Stimulated activated CD4-positive, alpha-beta T cell treated with anti-CD3 and anti-CD28 coated beads, Interleukin-1b, Interleukin-23, amount 100 ng/mL, for 4 hours (primary cell): ENCODE measurements at places on chromosomes 16 and 17.

GRCh38 chr17:4389079-4389478 lies 22.6 kb upstream of the UBE2G1 start:
- DNase-seq, result no peak

DNA sequence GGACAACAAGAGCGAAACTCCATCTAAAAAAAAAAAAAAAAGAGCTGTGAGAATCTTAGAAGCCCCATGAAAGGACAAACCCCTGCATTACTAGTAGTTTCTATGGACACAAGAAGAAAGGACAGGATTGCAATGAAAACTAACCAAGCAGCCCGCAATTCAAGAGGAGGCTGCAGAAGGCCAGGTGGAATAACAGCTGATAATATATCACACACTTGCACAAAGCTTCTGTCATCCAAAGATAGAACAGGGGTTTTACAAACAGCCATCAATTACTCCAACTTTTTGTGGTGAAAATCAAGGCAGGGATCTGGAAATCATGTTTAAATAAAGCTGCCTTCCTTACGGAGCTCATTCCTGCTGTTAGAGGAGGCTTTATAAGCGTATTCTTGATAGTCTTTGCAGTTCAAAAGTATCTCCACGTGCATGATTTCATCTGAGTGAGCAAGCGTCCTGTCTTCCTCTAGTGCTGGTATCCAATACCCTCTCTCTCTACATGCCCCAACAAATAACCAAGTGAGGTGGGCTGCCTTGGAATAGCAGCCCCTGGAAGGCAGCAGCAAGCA lies 23.1 kb upstream of the TMEM94 start:
- no peak for DNase-seq

DNA sequence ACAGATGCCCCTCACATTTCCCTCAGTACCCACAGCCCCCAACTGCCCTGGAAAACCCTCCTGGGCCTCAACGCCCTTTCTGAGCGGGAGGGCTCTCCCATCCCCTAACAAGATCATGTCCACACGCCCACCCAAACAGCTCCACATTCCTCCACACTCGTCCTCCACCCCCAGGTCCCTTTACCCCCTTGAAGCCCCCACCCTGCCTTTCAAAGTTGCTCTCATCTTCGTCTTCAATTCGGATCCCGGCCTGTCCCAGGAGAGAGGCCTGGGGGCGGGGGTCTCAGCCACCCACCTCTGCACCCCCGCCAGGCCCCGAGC lies 14.3 kb downstream of the HOXB4 start:
- no peak for DNase-seq

DNA sequence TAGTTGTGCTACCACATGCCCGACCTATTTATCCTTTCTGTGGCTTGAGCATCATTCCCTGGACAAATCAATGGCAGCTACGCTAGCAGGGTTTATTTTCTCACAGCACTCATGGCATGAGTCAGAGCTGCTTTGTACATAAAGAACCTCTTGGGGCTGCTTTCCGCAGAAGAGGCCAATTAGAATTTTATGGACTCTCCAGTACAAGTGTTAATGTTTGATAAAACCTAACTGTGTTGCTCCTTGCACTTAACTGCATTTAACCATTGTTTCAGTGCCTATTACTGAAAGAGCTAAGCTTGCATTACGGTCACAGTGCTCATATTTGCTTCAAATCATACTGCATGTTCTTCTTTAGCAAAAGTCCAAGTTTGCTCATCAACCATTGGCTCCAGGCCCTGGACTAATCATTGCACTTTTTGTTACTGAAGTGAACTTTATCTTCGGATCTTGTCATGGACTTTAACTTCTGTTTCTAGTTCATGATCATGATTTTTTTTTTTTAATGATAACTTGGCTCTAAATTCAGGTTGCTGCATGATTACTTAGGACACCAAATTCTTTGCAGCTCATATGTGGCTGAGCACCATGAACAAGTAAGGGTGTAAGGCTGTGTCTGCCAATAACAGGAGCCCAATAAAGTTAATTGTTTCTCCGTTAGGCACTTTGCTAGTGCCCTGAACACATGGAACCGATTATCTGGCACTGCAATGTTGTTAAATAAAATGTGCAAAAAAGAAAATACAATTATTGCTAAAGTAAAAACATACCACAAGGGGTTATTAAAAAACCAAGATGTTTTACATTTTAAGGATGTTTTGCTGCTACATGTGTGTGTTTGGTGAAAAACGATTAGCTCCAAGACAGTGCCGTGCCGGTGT lies 492.2 kb downstream of the KCNJ2 start:
- DNase-seq, result no peak

DNA sequence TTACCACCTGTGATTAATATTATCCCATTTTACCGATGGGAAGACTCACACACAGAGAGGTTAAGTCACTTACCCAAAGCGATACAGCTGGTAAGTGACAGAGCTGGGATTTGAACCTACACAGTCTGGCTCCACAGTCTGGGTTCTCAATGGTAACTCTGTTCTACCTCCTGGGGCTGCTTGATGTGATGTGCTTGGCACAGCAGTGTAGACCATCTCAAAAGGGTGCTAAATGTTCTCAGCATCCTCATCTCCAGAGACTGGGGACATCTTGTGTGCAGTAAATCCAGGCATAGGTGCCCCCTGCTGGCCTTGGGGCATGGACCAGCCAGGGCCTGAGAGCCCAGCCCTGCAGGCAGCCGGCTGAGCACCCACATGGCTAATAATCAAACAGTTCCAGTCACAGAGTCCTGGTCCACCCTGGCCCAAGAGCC lies 15.4 kb upstream of the KATNB1 start:
- peak; percentile 27 for DNase-seq

DNA sequence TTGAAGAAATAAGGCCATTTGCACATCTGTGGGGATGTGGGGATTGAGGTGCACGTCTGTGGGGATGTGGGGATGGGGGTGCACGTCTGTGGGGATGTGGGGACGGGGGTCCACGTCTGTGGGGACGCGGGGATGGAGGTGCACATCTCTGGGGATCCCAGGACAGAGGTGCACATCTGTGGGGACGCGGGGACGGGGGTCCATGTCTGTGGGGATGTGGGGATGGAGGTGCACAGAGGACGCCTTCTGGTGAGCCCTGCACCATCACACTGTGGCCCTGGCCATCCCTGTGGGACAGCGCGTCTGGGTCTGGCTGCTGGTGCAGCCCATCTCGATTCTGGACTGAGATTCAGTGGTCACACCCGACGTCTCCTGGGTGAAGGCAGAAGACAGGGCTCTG lies 161.4 kb downstream of the LAT start:
- no peak for DNase-seq

GRCh38 chr16:22217890-22218730 lies 12.0 kb downstream of the EEF2K start:
- DNase-seq, result no peak

DNA sequence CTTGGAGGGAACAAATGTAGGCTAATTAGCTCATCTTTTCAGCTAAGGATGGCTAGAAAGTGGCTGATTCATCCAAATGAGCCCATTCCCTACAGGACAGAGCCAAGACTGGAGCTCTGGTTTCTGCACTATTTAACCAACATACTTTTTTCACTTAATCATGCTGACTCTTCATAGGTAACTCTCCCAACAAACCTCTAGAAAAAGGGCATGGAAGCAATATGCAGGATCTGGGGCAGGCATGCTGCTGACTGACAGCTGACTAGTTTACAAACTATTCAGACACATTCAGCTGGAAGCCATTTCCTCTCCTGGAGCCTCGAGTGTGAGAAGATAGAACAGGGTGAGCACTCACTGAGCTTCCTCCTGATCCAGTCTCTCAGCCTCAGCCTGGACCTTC lies 6.2 kb downstream of the BECN1 start:
- DNase-seq, result no peak

- DNase-seq, result no peak
Observed at GRCh38 chr17:40416671-40417070, 1.0 kb downstream of the TOP2A start.
